ENCODE measurements at places on chromosomes 6 and 20.

DNA sequence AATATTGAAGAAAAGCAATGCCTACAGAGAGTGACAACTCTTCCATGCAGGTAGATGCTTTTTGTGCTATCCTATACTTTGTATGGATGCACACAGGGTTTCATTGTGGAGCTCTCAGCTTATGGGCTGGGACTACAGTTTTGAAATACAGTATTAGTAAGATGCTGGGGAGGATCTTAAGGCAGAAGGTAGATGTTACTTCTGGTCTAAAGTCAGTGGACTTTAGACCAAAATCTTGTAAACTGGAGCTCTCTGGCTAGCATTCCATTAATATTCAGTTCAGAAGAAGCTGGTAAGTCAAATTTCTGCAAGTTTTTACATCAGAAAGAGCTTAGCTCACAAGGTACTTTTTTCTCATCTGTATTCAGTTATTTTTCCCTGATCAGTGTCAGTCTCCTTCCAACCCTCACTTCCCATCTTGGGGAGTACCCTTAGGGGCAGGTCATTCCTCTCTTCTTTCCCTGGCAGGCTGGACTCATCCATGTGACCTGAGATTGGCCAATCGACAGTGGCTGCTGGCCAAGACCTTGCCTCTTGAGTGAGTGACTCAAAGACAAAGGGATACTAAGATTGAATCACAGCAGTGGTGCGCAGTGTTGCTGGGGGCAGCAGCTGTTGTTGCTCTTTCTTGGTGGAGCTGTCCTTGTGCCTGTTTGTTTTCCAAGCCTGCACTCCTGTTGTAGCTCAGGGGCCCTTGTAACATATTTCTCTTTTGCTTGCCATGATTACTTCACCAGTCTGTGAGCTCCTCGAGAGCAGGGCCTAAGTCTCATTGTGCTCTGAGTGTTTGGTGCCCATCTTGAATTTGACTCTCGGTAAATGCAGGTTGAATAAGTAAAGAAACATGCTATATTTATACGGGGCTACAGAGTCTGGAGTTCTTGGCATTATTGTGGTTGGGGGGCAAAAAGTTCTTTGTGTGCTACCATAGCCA, 2.8 kb upstream of the PHF20 start:
- peak; percentile 99 for DNase-seq

- DNase-seq: no peak
Measured at GRCh38 chr20:37789408-37789807, 95.6 kb downstream of the CTNNBL1 start.

- DNase-seq: peak; percentile 73
Measured at GRCh38 chr20:2507875-2508630, 662 bp downstream of the ZNF343 start.

- DNase-seq: no peak
Measured at GRCh38 chr6:46676604-46677313, 10.9 kb upstream of the TDRD6 start.

- no peak for DNase-seq
Measured at GRCh38 chr20:10281911-10282310, 63.3 kb downstream of the SNAP25 start.

DNA sequence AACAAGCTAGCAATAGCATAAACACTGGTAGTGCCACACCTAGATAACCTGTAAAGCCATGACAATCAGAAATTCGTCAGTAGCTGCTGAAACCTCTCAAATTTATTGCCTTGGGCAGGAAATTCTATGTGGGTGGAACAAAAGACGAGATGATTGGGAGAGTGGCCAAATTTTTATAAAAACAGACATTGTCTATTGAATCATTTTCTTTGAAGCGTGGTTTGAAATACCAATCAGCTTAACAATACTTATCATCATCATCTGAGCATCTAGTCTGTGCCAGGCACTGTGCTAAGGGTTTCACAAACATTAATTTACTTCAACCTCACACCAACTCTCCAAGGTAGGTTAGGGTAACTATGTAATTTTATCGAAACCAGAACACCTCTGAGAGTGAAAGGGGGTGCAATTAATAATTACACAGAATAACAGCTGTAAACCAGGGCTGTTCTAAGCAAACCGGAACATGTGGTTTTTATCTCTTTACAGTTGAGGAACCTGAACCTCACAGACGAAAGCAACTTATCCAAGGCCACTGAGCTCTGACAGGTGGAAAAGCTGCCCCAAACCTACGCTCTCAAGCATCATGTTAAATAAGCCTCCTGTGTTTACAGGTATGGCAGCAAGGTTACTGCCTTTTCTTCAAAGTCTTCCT, 43.4 kb downstream of the NHSL1 start:
- peak; percentile 82 for DNase-seq

DNA sequence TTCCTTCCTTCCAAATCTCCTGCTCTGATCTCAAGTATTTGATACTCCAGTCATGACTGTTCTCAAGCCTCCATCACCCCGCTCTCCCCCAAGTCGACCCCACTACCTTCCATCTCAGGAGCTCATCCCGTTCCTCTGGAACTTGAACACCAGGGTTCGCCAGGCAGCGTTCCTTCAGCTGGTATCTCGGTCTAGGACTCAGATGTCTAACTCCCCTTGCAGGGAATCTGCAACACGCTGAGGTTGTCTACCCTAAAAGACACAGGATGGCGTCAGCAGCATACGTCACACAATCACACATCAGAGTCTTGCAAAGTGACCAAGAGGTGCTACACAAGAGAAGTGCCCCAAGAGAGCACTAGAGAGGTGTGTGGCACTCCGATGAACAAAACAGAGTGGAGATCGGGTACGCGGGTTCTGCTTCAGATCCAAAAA, 706 bp downstream of the ZNF184 start:
- peak; percentile 86 for DNase-seq

DNA sequence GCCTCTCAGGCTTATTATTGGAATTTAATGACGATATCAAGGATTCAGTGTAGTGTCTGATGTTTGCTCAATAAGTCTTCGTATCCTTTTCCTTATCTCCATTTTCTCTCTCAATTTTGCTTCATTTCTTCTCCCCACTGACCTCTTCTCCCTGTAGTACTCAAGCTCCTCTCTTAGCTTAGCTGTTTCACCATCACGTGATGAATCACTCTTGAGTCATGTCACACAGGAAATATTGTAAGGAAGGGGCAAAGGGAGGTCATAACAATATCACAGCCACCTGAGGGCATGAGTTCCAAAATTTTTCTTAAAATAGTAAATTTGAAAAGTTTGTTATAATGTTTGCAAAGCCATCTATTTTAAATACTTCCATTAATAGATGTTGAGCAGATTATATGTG, 392.2 kb upstream of the MARCKS start:
- peak; percentile 91 for DNase-seq

DNA sequence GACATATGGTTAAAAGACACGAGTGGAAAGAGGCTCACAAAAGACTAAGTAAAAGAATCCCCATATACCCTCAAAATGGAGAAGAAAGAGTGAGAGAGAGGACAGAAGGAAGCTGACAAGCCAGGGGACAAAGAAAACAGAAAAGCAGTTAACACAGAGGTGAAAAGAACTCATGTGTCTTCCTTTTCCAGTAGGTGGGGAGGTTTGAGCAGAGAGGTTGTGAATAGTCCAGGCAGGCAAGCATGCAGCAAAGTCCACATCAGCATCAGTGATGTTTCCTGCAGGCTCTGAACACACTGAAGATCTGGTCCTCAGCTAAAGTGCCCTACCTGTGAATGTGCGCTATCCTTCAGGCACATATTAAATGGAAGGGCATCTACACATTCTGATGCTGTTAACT, 196.5 kb upstream of the IRAK1BP1 start:
- DNase-seq: no peak

DNA sequence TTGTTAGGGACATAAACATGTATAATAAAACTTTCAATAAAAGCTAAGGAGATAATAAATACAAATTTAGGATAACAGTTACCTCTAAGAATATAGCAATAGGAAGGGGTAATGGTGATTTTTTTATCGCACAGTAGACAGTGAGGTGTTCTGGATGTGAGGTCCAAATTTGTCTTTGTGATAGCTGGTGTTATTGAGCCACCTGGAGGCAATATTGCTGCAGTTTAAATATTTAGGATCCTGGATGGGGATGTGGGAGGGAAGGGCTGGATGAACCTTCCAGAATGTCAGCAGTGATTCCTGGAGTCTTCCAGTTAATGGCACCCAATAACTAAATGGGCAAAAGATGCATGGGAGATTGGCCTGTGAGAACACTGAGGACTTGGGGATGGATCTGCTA, 13.9 kb downstream of the DEFB123 start:
- DNase-seq: no peak

DNA sequence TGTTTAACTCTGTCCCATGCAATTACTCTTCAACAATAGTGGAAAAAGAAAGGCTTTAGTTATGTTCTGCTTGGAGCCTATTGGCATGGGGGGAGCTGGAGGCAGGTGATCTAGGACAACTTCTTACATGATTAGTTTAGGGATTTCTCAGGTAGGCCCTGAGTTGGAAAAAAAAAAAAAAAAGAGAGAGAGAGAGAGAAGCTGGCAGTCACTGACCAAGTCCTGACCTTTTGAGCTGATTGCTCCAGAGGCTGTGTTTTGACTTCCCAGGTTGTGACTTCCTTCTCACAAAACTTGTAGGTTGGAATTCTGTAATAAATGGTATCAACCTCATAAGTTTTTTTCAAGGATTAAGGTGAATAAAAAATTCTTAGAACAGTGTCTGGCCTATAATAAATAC, 7.8 kb downstream of the C6orf141 start:
- no peak for DNase-seq

GRCh38 chr20:53124075-53124551, 152.0 kb downstream of the TSHZ2 start:
- peak; percentile 30 for DNase-seq

DNA sequence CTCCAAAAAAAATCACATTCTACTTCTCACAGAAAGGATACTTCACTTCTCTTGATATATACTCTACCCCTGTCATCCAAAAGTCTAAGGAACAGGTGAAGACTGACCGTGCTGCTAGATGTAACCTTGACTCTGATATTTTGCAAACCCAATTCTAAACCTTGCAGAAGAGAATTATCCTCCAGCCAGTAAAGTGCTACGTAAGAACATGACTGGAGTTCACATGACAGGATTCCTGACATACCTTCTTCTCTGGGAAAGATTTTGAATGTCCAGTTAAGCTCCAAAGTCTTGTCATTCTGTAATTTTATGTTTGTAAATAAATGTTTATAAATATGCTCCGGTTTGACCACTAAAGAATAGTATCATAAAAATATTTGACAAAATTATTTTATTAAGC, 35.8 kb downstream of the BTBD9 start:
- DNase-seq: peak; percentile 15

DNA sequence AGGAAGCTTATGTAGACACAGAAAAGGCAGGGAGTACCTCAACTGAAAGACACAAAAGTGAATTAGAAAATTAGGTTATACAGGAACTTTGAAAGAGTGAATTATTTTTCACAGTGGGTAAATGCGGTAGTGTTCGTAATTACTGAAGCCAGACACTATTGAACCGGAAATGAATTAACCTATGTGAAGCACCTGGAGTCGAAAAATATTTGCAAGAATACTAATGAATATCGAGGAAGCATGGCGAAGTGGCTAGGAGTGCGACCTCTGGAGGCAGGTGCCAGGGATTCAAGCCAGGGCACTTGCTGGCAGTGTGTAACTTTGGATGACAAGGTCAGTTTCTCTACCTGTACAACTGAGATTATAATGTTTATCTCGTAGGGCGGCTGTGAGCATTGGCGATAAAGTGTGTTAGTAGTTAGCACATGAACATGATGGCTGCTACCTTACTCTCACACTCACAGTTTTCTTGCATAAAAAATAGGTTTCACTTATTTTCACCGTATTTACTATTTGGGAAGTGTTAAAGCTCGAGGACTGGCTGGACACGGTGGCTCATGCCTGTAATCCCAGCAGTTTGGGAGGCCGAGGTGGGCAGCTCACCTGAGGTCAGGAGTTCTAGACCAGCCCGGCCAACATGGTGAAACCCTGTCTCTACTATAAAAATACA, 567 bp upstream of the SLC18B1 start:
- peak; percentile 65 for DNase-seq

DNA sequence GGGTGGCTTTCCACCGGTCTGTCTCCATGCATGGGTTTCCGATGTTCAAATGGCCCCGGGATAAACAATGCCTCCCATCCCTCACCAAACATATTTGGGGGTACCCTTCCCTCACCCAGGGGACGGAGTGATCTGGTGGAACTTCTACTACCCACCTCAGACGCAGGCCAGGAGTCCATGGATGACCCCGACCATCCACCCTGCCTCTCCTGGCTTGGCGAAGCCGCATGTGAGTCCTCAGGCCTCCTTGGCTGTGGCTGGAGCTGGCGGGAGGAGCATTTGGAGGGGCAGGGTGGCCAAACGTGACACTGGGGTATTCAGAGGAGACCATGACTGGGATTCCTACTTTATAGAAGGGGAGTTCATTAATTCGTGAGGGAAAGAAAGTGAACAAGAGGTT, 45.9 kb upstream of the FRMD1 start:
- DNase-seq: no peak
